ENCODE measurements at places on chromosomes 7 and 10.

DNA sequence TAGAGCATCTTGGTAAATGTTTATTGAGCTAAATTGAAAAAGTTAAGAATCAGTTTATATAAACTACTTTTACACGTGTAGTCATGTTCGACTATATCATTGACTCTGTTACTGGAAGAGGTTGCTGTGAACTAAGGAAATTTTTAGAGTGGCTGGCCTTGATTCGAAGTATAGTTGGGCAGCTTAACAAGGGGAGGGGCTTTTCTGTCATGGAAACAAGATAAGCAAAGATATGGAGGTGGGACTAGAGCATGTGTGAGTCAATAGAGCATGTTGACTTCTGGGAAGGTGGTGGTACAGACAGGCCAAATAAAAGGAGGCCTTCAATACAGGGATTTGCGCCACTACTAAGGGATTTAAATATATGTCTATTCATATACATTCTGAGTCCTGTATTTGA, 7.6 kb downstream of the ATP5F1C start:
- DNase-seq: no peak

DNA sequence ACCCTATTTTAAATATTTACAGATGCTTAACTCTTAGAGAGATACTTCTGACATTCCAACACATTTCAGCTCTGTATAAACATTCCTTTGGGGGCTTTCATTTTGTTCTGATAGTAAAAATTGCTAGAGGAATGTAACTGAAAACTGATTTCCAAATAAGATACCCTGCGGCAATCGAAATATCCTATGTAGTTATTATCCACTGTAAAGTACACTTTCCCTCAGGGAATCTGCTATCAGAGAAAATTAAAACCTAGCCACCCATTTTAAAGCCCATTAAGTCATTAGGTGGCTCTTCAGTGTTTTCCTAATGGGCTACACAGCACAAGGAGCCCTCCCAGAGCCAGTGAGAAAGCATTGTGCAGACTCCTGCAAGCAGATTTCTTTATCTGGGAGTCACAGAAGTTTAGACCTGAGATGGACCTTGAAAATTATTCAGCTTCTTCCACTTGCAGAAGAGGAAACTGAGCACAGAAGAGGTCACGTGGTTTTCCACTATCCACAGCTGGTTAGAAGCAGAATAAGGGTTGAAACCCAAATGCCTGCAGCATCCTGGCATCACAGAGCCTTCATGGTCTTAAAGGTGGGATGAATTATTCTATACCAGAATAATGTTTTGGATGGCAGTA, 12.6 kb upstream of the CPVL start:
- DNase-seq: no peak

- peak; percentile 24 for DNase-seq
Measured at GRCh38 chr10:97685395-97685958, 1.6 kb downstream of the AVPI1 start.

DNA sequence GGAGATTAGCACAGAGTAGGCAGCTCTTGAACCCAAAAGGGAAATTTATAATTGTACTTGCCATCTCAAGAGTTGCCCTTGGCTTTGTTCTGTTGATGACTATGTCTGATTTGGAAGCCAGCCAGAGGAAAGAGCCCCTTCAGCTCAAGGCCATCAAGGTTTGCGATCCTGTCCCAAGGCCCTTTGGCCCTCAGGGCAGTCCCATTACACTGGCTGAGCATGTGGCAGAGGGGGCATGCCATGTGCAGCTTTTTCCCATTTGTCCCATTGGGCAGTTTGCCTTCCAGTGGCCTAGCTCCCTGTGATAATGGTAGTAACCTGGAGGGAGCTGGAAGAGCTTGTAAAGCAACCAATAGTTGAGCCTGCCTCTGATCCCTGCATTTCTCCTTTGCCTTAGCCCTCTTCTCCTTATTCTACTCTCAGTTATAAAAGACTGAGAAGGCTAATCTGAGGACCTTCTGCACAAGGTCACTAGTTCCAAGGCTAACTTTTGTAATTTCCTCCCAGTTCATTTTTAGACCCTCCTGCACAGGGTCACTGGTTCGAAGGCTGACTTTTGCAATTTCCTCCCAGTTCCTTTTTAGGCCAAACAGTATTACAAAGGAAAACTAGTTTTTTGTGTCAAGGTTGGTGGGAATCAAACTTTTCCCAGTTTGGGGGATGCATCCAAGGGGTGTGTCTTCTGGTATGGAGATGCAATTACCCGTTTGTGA, 31.0 kb upstream of the ARHGAP12 start:
- no peak for DNase-seq

DNA sequence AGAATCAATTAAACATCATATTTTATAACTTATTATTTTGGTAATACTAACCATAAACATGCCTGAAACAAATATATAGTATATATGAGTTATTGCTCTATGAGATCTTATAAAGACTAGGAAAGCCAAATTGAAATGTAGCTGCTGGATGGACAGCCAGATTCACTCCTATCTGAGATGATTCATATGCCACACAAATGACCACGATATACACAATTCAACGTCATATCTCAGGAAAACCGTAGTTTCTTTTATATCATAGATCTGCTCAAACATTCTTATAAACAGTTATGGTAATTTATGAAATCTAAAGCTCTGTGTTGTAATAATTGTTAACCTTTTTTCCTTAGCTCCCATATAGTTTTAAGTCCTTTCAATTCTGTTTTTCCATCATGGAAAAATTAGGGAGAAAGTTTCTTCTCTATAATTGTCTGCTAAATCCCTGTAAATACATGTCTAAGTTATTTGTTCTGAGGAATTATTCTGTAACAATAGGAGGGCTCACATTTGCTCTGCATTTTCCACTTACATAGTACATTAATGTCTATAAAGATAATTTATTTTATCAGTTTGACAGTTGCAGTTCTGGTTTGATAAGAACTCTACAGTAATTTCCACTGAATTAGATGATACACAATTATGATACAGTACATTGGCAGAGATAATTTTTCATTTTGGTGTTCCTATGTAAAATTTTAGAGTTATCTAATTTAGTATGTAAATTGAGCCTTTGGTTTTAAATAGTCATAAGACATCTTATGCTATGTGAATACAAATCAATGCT, 42.7 kb downstream of the GNAT3 start:
- no peak for DNase-seq

GRCh38 chr7:51140199-51141164, 176.1 kb downstream of the COBL start:
- no peak for DNase-seq

GRCh38 chr10:35447693-35448407, 111.5 kb downstream of the CCNY start:
- peak; percentile 75 for DNase-seq

- DNase-seq: peak; percentile 74
Measured at GRCh38 chr7:28573059-28573553, 160.8 kb downstream of the CREB5 start.

- no peak for DNase-seq
Measured at GRCh38 chr10:79496896-79497295, 15.4 kb upstream of the EIF5AL1 start.

Measured in fibroblast of upper back skin (primary cell).